ENCODE measurements at places on chromosomes 16 and 17.

- no peak overlapping the region for H3K4me3 ChIP-seq
- H3K27ac ChIP-seq = no peak overlapping the region
- H3K36me3 ChIP-seq = no peaks in the 10 kb centered on the region
- H3K4me1 ChIP-seq = no peaks in the 10 kb centered on the region
- peaks cover 15% of the 10 kb centered on the region for H3K27me3 ChIP-seq
Measured at GRCh38 chr17:79294459-79295071, 219.9 kb downstream of the ENGASE start.

DNA sequence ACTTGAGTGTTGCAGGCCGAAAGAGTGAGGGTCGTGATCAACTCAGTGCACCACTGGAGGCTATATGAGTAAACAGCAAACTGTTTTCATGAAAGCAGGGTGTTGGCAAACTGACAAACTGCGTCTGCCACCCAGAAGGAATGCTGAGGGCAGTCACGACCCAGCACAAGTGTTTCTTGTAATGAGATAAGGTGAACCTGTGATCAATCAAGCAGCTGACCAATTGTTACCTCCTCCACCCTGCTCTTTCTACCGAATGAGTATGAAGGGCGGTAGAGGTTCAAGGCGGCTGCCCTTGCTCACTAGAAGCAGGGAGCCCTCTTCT lies 5.5 kb upstream of the SRL start:
- no peak overlapping the region for H3K4me3 ChIP-seq
- H3K27ac ChIP-seq = no peak overlapping the region
- no peaks in the 10 kb centered on the region for H3K36me3 ChIP-seq

DNA sequence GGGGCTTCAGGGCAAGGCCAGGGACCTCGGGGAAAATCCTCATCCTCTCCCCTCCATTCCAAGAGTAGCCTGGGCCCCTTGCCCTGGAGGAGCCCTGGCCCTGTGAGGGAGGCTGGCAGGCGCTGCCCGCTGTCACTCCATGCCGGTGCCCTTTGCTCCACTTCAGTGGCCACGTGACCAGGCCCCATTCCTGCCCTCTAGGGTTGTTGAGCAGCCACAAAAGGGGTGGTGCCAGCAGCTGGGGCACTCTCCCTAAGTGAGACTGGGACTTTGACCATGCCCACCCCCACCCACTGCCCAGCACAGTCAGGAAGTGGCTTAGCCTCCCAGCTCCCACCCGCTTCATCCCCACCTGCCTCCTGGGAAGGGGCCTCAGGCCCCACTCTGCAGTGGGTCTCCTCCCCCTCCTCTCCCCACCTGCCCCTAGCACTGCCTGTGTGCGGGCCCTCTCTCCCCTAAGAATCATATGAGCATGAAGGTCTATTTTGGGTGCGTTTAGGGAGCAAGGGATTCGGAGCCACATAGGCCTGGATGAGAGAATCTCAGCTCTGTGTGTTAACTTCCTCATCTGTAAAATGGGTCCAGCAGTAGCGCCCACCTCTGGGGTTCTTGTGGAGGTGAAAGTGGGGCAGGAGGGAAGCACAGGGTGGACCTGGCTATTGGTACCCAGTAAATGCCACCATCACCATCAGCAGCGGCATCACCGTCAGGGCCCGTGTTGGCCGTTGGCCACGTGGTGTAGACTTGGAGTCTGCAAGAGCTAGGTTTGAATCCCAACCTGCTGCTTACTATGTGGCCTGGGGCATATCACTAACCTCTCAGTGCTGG lies 7.2 kb downstream of the PDK2 start:
- H3K4me1 ChIP-seq = peaks cover 35% of the 10 kb centered on the region
- H3K4me3 ChIP-seq = no peak overlapping the region
- H3K27me3 ChIP-seq = no peaks in the 10 kb centered on the region
- peak overlapping the region; percentile 90 for H3K27ac ChIP-seq
- H3K36me3 ChIP-seq = no peaks in the 10 kb centered on the region

DNA sequence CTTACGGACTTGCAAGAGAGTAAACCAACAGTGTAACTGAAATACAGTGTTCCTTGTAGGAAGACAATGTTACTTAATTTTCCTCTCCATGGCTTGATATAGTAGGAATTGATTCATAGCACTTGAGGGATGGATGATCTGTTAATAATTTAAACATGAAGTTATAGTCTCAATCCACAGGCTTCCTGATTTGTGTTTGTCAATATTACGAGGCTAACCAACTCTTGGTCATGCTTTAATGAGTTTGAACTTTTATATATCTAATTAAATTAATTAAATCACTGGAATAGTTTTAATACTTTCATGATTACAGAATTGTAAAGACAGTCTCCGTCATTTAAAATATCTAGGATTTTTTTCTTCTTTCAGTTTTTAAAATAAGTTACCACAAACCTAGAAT lies 112.0 kb upstream of the HAS3 start:
- peaks cover 4% of the 10 kb centered on the region for H3K4me1 ChIP-seq
- no peak for DNase-seq
- no peak overlapping the region for H3K27ac ChIP-seq
- H3K36me3 ChIP-seq = no peaks in the 10 kb centered on the region
- no peak overlapping the region for H3K4me3 ChIP-seq

GRCh38 chr17:80395402-80396151 lies 19.4 kb upstream of the ENDOV start:
- DNase-seq = peak; percentile 49
- H3K27me3 ChIP-seq = no peaks in the 10 kb centered on the region
- no peak overlapping the region for H3K4me3 ChIP-seq

DNA sequence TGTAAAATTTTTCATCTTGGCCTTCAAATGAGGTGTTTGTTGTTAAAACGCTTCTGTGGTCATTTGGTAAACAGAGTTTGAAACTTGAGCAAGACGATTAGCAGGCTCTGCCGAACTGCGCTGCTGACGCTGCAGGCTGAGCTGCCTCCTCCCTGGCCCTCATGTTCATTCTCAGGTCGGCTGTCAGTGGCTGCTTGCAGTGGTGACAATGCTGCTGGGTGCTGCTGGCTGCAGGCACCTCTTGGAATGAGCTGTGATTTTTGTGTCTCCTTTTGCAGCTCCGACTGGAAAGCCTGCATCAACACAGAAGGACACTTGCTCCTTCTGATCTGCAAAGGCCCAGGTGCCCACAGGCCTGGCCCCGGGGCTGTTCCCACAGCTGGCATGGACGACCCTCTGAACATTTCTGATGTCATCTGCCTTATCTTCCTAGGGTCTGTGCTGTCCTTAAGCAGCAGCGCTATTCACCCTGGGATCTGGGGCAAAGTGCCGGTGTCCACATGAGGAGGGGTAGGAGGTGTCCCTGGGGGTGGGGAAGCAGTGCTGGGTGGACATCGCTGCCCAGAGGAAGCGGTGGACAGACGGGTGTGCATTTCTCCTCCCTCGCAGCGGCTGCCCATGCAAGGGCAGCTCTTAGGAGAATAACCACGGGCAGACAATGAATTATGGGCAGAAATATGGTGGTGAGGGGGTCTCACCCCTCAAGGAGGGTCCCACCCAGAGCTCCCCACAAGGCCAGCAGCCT lies 23.1 kb upstream of the OSGIN1 start:
- DNase-seq = no peak
- no peak overlapping the region for H3K27ac ChIP-seq
- H3K36me3 ChIP-seq = no peaks in the 10 kb centered on the region
- no peaks in the 10 kb centered on the region for H3K27me3 ChIP-seq
- peaks cover 9% of the 10 kb centered on the region for H3K4me1 ChIP-seq

DNA sequence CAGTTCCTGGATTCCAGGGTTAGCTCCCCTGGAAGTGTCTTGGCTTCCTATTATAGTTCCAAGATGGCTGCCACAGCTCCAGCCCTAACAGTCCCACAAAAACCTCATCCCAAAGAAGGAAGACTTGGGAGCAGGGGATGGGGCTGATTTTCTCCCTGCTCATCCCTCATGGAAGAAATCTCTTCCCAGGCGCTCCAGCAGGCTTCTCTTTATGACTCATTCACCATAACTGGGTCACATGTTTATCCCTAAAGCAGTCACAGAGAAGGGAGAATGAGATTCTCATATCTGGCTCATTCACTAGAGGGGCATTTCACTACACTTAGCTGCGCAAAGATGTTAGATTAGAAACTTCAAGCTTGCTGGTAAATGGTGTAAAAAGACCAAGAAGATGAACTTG lies 206.5 kb upstream of the IRX3 start:
- no peaks in the 10 kb centered on the region for H3K36me3 ChIP-seq
- no peak overlapping the region for H3K27ac ChIP-seq
- peaks cover 7% of the 10 kb centered on the region for H3K27me3 ChIP-seq
- no peak for DNase-seq
- H3K4me1 ChIP-seq = no peaks in the 10 kb centered on the region

DNA sequence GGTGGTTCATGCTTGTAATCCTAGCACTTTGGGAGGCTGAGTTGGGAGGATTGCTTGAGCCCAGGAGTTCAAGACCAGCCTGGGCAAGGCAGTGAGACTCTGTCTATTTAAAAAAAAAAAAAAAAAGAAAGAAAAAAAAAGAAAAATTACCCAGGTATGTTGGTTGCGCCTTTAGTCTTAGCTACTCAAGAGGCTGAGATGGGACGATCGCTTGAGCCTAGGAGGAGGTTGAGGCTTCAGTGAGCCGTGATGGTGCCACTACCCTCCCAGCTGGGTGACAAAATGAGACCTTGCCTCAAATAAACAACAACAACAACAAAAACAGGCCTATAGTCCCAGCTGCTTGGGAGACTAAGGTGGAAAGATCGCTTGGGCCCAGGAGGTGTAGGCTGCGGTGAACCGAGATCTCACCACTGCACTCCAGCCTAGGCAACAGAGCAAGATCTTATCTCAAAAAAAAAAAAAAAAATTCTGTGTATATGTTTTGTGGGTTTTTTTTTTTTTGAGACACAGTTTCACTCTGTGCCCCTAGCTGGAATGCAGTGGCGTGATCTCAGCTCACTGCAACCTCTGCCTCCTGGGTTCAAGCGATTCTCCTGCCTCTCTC lies 12.5 kb upstream of the ANKRD40CL start:
- no peaks in the 10 kb centered on the region for H3K4me1 ChIP-seq
- H3K36me3 ChIP-seq = no peaks in the 10 kb centered on the region
- no peak for DNase-seq
- H3K27me3 ChIP-seq = no peaks in the 10 kb centered on the region

DNA sequence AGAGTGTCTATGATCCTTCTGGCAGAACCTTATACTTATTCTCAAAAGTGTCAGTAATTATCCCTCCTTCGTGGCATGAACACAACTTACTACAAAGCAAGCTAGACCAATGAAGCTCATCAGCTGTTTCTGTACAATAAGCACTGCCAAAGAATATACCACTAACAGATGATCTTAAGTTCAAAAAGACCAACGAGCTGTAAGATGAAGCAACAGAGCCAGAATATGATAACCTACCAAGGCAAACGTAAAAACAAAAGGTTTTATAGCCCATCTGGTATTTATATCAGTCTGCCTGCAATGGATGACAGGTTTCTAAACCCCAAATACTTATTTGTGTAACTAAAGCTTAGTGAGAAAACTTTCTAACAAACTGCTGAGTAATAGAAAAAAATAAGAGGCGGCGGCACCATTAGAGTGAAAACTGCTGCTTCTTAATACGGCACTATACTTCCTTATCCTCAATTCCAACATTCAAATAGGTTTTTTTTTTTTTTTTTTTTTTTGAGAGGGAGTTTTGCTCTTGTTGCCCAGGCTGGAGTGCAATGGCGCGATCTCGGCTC lies 22.1 kb downstream of the NME2 start:
- no peak overlapping the region for H3K27ac ChIP-seq
- no peak overlapping the region for H3K4me3 ChIP-seq
- H3K36me3 ChIP-seq = no peaks in the 10 kb centered on the region
- no peak for DNase-seq
- no peaks in the 10 kb centered on the region for H3K27me3 ChIP-seq

DNA sequence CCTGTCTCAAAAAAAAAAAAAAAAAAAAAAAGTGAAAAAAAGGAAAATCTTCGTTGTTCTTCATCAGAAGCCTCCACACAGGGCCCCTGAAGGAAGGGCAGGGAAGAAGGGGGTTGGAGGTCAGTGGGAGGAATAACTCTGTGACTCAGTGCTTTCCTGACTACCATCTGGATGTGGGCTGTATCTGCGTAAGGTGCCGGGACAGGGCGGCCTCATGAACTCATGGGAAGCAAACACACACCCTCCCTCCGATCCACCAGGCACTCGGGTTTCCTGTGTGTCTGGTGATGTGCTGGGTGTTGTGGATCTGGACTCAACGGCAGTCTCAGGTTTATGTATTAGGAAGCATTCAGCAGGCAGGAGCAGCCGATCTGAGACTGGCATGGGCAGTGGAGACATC lies 691.6 kb downstream of the WWOX start:
- no peaks in the 10 kb centered on the region for H3K36me3 ChIP-seq
- no peak for DNase-seq
- H3K27ac ChIP-seq = no peak overlapping the region
- no peak overlapping the region for H3K4me3 ChIP-seq

- H3K4me1 ChIP-seq = no peaks in the 10 kb centered on the region
- no peaks in the 10 kb centered on the region for H3K27me3 ChIP-seq
- H3K27ac ChIP-seq = no peak overlapping the region
Measured at GRCh38 chr17:29093090-29093871, 50.3 kb downstream of the PIPOX start.

DNA sequence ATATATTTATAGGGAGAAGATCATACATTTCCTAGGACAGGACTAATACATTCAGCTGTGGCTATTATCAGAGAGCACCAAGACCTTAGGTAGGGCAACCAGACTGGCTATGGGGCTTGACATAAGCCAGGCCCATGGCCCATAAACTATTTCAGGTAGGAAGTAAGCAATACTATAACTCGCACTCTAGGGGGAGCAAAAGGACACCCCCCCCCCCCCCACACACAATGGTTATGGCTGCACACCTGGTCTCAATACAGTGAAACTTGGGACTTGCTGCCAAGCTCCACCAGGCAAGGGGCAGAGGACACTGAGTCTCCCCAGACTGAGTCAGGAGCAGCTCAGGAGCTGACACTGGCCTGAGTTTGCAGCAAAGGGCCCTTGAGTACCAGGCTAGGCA lies 348.9 kb upstream of the ASIC2 start:
- no peak overlapping the region for H3K27ac ChIP-seq
- H3K27me3 ChIP-seq = no peaks in the 10 kb centered on the region
- no peak for DNase-seq
- H3K4me1 ChIP-seq = no peaks in the 10 kb centered on the region

DNA sequence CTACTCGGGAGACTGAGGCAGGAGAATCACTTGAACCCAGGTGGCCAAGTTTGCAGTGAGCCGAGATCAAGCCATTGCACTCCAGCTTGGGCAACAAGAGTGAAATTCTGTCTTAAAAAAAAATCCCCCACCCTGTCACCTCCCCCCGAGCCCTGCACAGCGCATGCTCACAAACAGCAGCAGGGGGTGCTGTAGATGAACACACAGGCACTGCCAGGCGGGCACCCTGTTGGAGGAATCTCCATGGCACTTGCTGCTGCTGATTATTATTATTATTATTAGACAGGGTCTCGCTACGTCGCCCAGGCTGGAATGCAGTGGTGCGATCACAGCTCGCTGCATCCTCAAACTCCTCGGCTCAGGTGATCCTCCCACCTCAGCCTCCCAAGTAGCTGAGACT lies 24.6 kb downstream of the FZD2 start:
- H3K4me1 ChIP-seq = no peaks in the 10 kb centered on the region
- no peaks in the 10 kb centered on the region for H3K27me3 ChIP-seq
- no peak overlapping the region for H3K4me3 ChIP-seq

All from adrenal gland (tissue), 19 donors.